Sciatic nerve (tissue), 2 donors: ENCODE measurements at places on chromosomes 2 and 18. TPM values are rescaled to one million over a fixed set of nuclear protein-coding genes. Genes with fewer than 3 reads are reported as not detected.

CHRND gene
- total RNA-seq = not detected

DYNAP gene
- total RNA-seq = not detected

GALNT5 gene
- total RNA-seq = 0.80 TPM

LYPD6 gene
- 10.0 TPM for total RNA-seq

REG1B gene
- total RNA-seq = 2.3 TPM

ICOS gene
- total RNA-seq = not detected

RBM44 gene
- total RNA-seq = 1.2 TPM

TSPYL6 gene
- 0.13 TPM for total RNA-seq

DNA sequence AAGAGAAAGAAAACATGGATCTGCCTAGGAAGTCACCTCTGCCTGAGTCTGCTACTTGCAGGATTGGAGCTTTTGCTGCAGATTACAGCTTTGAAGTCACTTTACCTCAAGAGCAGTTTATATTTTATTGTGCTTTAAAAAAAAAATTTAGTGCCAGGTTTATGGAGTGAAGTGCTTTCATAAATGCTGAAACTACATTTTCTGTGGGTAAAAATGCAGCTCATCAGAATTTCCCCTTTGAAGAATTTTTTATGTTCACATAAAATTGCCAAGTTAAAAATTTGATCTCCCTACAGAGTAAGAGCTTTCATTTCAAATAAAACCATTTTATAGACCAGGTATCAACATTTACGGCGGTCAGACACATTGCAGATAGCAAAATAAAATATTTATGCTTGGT lies 25.2 kb downstream of the BCL2L11 start:
- DNase-seq = no peak

DNA sequence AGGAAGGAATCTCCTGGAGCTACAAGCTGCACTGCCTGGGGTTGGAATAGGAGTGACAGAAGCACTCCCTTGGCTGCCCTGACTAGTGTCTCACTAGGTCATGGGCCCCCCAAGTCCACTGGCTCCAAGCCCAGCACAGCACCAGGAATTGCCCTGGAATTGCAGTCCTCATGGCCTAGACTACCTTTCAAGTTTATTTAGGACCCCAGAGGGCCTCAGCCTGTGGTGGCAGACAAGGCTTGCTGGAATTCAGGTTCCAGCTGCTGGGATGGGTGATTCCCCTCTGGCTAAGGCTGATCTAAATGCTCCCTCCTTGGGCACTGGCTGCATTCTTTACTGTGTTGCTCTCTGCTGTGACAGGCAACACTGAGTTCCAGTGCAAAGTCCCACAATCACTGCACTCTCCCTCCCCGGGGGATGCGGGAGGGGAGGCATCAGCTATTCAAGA lies 14.0 kb downstream of the STRADB start:
- DNase-seq = no peak

DNA sequence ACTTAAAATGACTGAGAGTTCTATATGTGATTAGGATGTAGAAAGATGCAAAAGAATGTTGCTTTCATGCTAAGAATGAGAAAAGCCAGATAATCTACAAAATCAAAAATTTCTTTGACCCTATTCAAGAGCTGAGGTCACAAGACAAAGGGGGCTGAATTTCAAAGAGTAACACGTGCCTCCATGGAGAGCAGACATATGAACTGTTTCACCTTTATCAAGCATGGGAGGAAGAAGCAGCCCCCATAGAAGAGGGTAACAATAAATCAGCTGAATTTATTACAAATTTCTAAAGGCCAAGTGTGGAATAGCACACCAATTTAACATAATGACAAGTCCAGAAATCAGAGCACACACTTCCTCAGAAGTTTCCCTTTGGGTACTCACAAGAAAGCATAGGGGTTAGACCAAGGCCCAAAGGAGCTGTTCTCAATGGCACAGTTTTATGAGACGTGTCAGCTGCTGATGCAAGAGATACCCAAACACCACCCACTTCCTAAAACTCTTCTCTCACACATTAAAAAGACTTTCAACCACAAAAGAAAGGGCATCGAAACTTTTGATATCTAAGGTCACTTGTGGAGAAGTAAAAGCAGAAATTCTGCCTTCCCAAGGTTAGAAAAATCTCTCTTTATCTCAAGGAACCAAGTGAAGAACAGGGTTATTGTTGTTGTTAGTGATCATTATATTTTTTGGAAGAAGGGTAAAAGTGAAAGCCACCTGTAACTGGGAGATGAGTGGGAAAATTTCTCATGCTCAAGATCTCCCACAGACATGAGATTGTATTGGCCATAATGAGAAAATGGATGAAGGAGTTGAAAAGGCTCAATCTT lies 950.1 kb downstream of the TRIB2 start:
- no peak for DNase-seq

DNA sequence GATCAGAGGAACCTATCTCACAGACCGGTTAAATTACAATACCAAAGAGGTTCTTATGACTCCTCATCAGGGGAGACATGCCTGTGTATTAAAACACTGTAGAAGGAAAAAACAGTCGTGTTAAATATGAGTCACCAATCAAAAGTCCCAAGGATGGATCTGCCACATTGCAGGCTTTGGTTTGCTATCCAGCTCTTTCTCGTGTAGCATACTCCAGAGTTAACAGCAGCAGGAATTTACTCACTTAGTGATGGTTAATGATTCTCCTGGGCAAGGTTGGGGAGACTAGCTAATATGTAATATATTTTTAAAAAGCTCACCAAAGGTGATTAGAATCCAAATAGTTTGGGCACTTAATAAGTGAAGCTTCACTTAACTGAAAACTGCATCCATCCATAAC lies 109.7 kb downstream of the MBD5 start:
- no peak for DNase-seq

DNA sequence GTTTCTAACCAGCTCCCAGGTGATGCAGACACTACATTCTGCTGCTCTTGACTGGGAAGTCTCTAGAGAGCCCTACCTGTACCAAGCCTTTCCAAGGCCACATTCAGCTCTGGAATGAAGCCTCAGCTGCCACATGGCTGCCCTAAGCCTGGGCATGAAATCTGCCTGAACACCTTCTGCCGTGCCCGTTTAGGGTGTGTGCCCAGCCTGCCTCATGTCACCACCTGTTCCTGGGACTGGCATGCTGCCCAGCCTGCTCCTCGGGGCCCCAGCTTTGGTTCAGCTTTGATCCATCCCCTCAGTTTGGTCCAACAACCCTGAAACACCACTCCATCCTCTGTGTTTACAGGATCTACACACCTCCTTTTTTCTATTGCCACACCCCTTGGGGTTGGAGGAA lies 210.9 kb downstream of the L3MBTL4 start:
- no peak for DNase-seq

GRCh38 chr2:36655453-36655852 lies 41.1 kb upstream of the VIT start:
- DNase-seq = no peak

GRCh38 chr2:190532581-190532980 lies 1.9 kb downstream of the NEMP2 start:
- no peak for DNase-seq

GRCh38 chr2:72126186-72127100 lies 21.2 kb downstream of the CYP26B1 start:
- peak; percentile 25 for DNase-seq

DNA sequence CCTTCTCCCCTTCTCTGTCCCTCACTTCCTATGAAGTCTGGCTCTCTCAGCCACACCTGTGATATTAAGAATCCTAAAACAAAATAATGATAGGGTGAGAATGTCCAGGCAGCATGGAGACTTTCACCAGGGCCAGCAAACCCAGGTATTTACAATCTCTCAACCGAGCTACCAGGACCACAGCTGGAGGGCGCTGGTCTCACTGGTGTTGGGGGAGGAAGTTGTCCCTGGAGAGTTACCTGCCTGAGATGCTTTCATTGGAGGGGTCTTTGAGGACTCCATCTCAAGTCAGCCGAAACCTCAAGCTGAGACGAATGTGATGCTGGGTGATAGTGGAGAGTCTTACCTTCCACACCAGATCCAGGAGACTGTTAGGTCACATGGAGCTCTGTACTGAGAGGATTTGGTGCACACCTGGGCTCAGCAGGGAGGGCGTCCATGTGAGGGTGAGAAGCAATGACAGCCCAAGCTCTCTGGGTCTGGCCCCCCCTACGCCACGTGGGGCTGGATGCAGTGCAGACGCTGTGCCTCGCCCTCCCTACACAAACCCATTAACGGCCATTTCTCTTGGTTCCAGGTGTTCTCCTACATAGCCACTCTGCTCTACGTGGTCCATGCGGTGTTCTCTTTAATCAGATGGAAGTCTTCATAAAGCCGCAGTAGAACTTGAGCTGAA lies 27.4 kb downstream of the MAL start:
- no peak for DNase-seq

GRCh38 chr2:100831158-100831750 lies 11.3 kb downstream of the NPAS2 start:
- no peak for DNase-seq

DNA sequence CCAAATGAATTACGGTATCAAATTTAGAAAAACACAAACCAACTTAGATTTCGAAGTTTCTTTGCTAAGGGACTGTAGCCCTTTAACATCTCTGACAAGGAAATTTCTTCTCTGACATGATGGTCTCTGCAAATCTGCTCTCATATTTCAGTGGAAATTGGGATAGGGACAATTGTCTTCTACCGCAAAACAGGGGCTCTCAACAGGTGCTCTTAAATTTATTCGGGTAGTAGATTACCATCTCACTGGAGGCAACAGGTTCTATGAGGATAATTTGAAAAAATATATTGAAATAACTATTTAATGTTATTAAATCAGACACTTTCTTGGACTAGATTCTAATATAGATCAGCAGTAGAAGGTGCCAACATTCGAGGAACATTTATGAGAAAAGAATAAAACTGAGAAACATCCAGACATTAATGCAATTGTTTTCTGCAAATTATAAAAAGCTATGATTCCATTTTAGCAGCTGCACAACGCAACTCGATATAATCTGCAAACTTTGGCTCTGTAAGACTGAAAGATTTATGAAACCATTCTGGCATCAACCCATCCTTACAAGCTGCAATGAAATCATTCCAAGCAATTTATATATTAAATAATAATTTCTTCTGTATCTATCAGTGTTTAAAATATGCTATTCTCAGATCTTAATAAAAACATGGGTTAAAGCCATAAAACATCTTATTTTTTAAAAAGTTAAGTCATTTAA lies 10.0 kb upstream of the BCL2 start:
- no peak for DNase-seq
